ENCODE measurements at places on chromosomes 3 and 15.

GRCh38 chr3:160806094-160806493 lies 50.1 kb downstream of the PPM1L start:
- no peak for DNase-seq

- DNase-seq, result no peak
These were observed 114.6 kb upstream of the MELTF start for GRCh38 chr3:197144188-197144587.

DNA sequence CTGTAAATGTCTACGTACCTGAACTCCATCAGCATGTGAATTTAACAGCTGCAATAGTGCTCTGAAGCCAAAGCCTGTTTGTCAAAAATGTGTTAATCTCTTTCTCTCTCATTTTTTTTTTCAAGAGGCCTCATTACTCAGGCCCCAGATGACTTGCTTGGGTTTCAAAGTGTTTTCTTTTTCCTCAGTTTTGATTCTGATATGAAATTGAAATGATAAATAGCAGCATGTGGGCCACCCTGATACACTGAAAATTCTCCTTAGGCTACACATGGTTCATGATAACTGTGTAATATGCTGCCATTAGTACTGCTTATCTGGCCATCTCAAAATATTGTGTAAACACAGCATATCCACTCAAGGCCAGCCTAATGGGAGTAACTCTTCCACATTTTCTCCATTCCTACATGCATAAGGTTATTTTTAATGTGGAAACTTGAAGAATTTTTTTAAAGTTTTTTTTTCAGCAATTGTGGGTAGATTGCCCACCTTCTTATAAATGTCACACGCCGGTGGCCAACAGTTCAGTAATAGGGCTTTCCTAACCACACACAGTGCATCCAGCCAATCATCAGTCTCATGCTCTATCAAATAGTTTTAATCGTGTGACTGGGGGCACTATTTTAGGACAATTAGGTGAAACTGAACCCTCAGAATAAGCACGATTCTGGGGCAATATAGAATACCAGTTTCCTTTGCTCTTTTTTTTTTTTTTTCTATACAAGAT lies 13.1 kb upstream of the DENND4A start:
- DNase-seq, result no peak

DNA sequence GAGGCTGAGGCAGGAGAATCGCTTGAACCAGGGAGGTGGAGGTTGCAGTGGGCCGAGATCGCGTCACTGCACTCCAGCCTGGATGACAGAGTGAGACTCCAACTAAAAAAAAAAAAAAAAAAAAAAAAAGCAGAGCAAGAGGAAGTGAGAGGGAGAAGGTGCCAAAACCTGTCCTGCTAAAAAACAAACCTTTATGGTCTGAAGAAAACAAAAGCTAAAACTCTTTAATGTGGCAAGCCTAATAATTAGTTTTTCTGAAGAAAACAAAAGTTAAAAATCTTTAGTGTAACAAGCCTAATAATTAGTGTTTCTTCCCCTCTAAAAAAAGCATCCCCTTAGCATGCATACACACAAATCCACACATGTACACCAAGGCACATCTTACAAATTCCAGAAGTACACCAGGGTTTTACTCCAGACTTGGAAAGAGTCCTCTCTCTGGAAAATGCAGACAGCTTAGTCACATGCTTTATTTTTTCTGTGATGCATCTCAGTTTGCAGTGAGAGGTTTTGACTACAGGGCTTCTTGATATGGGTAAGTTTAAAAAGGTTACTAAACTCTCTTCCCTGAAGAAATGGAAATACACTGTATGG lies 65.9 kb downstream of the HACD2 start:
- DNase-seq, result no peak

DNA sequence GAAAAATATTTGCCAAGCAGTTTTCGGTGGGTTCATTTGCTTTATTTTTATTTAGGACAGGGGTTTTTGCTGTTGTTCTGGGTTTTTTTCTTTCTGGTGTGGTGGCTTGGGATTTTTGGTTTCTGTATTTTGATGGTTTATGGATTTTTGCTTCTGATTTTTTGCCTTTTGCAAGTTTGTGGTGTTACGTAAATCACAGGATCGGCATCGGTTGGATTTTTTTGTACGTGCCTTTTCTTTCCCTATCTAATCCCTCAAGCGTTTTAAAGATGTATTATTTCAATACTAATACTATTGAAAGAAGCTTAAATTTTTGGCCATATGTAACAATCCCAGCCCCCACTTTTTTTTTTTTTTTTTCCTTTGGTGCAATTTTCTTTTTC lies 782 bp upstream of the BCL6 start:
- no peak for DNase-seq

GRCh38 chr3:167729591-167729990 lies 5.1 kb downstream of the PDCD10 start:
- no peak for DNase-seq

DNA sequence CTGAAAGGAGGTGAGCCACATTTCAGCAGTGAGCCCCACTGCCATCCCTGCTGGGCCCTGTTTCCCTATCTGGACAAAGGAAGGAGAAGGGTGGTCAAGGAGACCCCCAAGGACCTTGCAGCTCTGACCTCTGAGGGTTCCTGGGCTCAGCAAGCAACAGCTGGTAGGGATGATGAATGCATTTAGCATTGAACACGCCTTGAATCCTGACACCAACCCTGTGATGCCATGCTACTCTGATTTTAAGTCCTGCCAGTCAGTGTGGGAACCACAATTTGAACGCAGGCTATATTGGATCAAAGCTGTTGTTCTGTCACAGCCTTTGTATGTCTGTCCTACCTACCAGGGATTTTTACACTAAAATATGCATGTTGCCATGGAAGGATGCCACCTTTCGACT lies 6.5 kb downstream of the MPI start:
- no peak for DNase-seq

- no peak for DNase-seq
These were observed 53.5 kb downstream of the TFDP2 start for GRCh38 chr3:142095841-142096240.

DNA sequence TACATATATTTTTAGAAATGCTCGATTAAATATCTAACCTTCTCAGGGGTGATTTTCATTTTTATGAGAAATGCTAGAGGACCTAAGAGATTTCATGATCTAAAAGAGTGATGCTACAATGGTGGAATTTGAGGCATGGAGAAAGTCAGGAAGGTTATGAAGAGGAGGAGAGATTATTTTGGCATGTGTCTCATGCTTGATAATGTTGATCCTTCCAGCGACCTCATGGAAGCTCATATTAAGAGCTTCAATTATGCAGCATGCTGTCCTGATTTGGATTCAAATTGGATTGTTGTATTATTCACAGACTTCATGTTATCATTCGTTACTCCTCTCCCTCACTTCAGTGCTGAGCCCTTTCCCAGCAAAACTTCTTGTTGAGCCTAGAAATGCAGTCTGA lies 112.5 kb downstream of the RAP2B start:
- DNase-seq, result no peak

DNA sequence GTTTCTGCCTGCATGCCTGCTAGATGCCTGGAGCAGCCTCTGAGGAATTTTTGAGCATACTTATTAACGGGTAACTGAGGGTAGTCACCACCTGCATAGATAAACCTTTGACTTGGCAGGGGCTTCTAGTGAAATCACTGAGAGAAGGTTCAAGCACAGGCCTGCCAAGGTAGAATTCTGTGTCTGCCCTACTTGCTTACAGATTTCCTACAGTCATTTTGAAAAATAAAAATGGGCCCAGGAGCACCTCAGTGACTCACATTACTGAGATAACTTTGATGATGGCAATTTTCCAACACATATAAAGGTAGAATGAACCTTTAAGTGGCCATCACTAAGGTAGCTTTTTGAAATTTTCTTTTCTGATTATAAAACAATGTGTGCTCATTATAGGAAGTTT lies 10.8 kb downstream of the CRTAP start:
- DNase-seq, result no peak

- no peak for DNase-seq
These were observed 2.7 kb downstream of the IQSEC1 start for GRCh38 chr3:13070391-13071070.

DNA sequence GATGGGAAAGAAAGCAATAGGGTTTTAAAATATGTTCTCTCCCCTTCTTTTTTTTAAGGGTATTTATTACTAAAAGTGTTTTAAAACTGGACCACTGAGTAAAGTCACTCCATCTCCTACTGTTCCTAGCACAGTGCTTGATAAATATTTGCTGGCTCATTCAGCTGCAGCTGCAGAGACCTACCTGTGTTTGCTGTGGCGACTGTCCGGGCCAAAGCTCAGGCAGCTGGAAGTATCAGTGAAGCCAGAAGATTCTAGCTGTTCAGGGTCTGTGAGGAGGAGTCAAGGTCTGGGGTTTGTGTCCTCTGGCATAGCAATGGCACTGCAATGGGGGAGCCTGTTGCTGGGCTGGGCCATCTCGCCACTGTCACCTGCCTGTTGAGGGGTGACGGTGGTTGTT lies 109.9 kb downstream of the RPLP1 start:
- DNase-seq, result no peak

DNA sequence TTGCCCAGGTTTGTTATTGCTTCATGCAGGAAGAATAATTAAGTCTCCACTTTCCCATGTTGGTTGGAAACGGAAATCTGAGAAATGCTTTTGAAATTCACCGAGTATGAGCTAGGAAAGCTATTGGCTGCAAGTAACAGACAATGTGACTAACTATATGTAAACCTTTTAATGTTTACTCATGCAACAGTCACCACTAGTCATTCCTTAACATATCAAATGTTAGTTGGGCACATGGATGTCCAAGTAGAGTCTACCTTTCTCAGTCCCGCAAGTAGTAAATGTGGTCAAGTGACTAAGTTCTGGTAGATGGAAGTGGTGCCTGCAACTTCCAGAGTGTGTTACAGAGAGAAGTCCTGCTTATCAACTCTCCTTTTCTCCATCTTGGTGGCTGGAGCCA lies 52.5 kb downstream of the KLF15 start:
- DNase-seq, result no peak

GRCh38 chr3:52524752-52525679 lies 8.6 kb downstream of the NT5DC2 start:
- no peak for DNase-seq

- DNase-seq, result no peak
These were observed 23.0 kb downstream of the HPS3 start for GRCh38 chr3:149152420-149152819.

GRCh38 chr3:33170531-33170930 lies 48.1 kb downstream of the SUSD5 start:
- no peak for DNase-seq

DNA sequence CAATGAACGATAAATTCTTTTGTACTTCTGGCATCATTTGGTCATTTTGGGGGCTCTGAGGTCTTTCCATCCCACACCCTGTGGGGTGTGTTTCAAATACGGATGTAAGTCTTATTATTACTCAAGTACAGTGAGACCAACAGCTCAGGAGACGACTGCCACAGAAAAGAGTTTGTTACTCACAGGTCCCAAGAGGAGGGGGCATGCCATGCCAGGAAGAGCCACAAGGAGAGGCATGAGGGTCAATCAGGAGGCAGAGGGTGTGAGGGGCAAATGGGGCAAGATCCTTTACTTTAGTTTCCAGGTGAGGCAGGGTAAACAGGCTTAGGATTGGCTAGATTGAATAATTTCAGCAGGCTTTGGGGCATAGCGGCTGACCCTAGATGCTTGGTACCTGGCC lies 21.6 kb downstream of the TRH start:
- DNase-seq, result no peak

DNA sequence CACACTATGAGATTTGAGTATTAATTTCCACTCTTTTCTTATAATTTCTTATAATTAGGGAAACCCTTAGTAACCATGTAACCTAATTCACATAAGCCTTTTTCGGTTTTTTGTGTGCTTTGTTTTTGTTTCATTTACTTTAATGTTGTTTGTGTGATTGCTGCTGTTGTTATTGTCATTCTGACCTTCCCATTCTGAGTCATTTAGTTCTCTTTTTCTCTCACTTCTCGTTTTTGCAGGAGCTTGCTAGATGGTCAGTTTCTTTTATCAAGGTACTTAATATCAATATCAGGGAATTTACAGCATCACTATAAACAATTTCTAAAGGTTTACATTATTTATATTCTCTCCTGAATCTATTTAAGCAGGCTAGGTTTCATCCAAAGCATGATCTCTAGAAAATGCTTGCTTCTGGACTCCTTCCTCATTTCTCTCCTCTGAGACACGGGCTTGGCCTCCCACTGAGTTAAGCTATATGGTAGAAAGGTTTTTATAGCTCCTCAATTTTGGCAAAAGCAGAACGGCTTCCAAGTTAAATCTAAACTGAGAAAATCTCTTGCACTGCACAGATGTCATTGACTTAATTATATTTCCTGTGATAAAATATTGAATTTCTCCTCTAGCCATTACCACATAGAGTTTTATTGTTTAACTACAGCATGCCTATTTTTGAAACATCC lies 534.2 kb downstream of the NSUN3 start:
- DNase-seq, result no peak

GRCh38 chr3:185051801-185052200 lies 101.1 kb downstream of the C3orf70 start:
- DNase-seq, result no peak

GRCh38 chr15:57592426-57592825 lies 722 bp downstream of the MYZAP start:
- DNase-seq, result no peak

DNA sequence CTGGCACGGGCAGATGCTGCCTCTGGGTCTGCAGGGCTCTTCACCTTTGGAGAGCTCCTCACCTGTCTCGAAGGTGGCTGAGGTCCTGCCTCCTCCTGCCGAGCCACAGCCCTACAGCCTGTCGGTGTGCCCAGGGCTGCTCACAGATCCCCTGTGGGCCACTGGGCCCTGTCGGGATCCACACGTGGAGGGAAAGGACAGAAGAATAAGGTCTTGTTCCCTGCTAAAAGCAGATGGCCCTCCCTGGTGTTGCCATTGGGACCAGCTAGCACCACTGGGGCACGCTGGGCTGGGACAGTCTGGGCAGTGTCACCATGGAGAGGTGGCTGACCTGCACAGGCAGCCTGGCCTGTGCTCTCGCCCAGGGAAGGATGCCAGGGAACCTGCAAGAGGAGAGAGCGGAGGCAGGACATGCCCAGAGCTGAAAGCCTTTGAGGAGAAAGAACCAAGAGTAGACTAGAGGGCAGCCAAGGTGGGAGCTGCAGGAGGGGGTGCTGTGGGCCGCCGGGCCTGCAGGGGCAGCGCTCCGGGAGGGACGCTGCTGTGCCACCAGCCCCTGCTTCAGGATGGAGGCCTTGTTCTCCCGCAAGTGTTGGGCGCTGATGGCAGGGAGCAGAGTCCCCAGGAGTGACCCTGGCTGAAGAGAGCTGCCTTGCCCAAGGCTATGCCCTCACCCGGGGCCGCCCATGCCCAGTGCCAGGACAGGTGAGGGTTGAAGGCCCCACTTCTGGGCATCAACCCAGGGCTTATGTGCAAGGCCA lies 210.2 kb downstream of the XXYLT1 start:
- no peak for DNase-seq

DNA sequence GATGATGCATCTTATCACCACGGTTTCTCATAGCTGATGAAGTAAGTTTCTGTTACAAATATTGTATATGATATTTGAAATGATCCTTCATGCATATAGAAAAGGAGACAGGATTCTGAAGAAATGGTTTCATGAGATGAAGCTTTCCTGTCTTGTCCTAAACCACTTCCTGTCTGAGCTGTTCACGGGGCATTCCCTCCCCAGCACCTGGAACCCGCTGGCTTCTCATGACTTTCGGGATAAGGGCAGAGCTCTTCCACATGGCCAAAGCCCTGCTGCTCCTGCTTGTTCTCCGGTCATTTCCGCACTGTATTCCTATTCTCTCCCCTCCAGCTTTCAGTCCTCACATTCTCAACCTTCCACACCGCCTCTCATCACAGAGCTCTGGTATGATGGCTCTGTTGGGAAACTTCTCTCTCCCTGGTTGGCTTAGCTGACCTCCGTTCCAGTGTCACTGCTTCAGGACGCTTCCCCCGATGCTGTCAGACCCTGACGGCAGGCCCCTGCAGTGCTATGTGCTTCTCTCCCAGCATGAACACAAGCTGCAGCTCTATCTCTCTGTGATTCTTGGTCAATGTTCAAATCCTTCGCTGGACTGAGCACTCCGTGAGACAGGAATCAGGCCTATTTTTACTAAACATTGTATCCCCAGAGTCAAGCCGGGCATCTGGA lies 86.9 kb upstream of the HERC1 start:
- no peak for DNase-seq
